NCI-H2081 treated with DMSO at 0.1 percent for 48 hours (cell line): ENCODE measurements at places on chromosomes 13 and 19.

DNA sequence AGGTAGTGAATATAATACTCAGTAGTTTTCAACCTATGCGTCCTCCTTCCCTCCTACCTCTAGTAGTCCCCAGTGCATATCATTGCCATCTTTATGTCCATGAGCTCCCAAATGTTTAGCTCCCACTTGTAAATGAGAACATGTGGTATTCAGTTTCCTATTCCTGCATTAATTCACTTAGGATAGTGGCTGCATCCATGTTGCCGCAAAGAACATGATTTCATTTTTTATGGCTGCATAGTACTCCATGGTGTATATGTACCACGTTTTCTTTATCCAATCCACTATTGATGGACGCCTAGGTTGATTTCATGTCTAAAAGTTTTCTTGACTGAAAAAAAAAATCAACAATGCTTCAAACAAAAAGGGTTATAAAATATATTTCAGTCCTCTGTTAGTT lies 303.4 kb upstream of the SGCG start:
- no peak for DNase-seq

- no peak for DNase-seq
These were observed 192.6 kb upstream of the UBL3 start for GRCh38 chr13:30042891-30043630.

- DNase-seq = no peak
These were observed 15.7 kb upstream of the ENOX1 start for GRCh38 chr13:43802511-43802910.

DNA sequence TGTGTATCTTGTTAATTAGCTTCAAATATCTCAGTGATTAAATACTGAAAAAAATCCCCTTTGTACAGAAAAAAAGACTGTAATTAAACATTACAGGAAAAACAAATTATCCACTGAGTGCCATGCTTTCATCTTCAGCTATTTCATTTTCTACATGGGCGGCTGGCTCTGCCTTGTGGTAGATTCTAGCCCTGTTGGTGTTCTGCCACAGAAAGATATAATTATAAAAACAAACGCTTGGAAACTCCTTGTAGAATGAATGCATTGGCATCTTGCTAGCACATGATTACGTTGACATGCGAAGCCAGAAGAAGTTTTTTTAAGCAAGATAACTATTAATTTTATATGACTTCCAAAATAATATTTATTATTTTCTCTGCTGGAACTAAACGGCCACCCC lies 496.8 kb downstream of the MYO16 start:
- no peak for DNase-seq

DNA sequence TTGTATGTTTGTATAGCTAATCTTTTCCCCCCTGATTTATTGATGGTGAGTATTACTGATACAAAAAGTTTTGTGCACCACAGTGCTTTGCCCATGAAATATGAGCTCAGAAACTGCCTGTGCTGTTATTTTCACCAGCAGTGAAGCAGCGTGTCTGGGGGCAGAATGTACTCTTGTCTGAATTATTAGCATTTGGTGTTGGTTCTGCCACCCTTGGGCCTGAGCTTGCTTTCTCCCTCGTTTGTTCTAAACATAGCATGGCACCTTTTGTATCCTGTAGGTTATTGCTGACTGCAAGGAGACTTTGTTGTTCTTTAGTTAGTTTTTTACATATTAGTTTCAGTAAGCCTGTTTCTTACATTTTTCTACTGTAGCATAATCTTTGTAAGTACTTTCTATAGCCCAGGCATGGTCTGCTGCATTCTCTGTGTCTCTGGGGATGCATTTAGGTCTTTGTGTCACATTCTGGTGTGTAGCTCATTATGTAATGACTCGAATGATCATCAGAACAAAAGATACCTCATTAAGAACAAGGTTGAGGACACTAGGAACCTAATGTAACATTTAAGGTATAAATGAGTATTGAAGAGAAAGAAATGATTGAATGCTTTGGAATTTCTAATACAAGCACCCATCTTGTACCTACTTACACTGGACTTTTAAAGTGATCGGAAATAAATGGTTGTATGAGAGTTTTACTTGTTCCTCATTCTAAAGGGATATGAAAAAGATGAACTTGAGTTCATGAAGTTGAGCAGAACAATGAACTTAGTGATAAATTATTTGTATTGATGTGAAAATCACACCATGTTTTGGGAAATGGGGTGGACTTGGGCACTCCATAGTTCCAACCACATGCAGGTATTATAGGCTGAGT lies 50.3 kb upstream of the GPI start:
- DNase-seq = no peak

- no peak for DNase-seq
These were observed 415.0 kb upstream of the SPRY2 start for GRCh38 chr13:80755910-80756309.

GRCh38 chr13:106197496-106197895 lies 338.0 kb downstream of the EFNB2 start:
- no peak for DNase-seq

DNA sequence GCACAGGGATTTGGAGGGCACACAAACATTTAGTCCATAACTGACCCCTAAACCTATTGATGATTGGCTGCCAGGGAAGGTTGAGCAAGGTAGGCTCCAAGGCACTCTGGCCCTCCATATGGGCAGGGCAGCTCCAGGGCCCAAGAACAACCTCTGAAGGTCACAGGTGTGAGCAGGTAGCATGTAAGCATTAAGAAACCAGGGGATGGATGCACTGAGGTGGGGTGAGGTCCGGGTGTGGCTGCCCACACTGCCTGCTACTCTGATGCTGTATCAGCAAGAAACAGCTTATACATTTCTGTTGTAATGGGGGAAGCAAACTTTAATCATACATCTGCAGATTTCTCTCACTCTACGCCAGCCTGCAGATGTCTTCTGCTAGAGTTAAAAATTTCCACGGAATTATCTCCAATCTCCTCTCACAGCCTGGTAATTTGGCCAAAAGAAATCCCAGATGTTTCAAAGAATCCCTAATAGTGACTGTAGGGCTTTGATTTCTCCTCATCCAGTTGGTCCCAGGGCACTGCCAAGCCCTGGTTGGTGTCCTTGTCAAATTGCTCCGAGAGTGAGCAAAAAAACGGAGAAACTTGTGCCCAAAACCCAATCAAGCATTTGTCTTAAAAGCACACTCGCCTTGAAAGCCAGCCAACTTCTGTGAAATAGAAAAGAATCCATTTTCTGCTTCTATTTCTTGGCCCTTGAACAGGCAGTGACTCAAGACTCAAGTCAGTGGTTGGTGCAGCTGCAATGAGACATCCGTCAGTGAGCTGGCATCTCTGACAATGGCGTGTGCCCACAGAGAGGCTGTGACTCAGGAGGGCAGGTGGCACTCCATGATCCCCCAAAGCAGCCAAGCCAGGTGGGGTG lies 72.5 kb upstream of the MRI1 start:
- no peak for DNase-seq

DNA sequence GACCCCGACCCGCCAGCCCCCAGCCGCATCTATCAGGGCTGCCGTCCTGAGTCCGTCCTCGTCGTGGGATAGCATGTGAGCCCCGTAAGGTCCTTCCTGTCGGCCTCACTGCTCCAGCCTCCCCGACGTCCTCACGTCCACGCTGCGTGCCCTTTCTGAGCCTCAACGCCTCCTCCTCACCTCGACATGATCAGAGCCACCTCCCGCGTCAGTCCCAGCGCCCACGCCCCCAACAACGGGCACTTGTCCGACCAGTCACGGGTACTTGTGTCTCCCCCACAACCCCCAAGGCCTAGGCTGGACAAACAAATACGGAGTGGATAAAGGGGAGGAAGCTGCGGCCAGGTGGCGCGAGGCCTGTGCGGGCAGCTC lies 665 bp downstream of the ZNF497 start:
- DNase-seq = no peak

- DNase-seq = no peak
These were observed 9.8 kb downstream of the KBTBD6 start for GRCh38 chr13:41122838-41123237.

DNA sequence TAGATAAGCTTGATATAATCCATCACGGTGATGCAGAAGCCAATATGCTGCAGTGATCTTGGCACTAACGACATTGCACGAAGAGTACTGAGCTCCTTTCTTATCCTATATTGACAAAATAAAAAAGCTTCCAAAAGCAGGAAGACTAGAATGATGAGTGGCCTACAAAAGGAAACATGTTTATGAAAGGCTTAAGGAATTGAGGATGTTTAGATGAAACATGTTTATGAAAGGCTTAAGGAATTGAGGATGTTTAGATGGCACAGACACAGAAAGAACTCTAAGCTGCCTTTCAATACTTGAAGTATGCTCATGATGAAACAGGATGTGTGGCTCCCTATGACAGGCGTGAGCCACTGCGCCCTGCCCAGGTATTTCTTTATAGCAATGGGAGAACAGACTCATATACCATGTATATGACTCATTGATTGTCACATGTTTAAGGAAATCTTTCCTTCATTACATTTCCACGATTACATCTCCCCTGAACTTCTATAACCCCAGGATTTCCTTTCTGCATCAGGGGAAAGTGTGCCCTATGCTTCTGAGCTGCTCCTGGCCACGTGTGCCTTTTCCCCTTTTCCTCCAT lies 690.8 kb upstream of the ARGLU1 start:
- no peak for DNase-seq

GRCh38 chr13:75129331-75129730 lies 352.6 kb downstream of the TBC1D4 start:
- no peak for DNase-seq

GRCh38 chr19:2042485-2043250 lies 8.4 kb downstream of the MKNK2 start:
- no peak for DNase-seq

DNA sequence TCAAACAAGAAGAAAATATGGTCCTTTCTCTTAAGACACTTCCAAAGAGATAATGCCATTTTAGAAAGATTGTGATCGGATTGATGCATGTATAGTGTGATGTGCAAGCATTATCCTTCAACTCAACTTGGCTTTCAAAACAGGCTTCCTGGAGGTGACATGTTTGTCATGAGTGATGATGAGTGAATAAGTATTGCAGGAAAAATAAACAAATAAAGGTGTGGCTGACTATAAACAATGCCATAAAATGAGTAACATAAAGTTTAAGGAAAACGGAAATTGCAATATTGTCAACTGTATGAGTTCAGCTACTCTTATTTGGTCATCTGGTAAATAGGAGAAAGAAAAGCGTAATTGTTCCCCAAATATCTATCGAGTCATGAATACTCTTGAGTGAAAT lies 1283.7 kb downstream of the PCDH9 start:
- no peak for DNase-seq

DNA sequence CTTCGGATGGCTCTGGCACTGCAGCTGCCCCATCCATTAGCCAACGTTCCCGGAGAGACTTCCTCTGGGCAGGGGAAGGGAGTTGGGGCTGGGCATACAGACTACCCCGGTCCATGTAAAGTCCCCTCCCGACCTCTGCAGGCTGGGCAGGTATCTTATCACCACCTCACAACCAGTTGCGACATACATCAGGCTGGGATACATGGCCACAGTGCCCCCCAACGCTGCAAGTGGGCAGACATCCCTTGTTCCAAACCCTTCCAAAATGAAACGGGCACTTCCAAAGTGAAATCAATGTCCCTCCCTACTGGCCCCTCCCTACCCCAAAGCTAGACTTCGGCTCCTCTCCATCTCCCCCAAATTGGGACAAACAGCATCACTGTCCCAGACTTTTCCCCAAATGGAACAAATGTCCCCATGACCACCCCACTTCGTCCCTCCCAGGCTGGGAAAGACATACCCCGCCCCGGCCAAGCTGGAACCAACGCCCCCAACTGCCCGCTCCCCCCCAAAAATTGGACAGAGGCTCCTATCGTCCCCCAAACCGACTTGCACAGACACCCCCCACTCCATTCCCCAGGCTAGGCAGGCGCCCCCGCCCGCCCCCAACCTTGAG lies 5.0 kb downstream of the PALM3 start:
- no peak for DNase-seq

DNA sequence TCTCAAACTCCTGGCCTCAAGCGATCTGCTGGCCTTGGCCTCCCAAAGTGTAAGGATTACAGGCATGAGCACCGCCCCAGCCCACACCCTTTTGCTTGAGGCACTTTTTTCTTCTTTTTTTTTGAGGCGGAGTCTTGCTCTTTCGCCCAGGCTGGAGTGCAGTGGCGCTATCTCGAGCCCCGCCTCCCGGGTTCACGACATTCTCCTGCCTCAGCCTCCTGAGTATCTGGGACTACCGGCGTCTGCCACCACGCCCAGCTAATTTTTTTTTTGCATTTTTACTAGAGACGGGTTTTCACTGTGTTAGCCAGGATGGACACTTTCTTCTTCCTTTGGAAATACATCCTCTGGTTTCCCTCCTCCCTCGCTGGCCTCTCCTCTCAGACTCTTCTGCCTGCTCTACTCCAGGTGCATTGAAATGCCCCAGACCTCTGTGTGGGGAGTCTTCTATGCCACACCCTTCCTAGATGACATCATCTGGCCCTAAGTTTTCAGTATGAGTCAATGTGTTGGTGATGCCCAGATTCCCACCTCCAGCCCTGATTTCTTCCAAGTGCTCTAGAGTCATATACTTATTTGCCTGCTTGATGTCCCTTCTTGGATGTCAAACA lies 20.7 kb upstream of the TPT1 start:
- DNase-seq = no peak

- DNase-seq = no peak
These were observed 89.1 kb downstream of the WASF3 start for GRCh38 chr13:26646603-26647002.

- DNase-seq = no peak
These were observed 726.2 kb downstream of the PCDH9 start for GRCh38 chr13:66503890-66504289.

DNA sequence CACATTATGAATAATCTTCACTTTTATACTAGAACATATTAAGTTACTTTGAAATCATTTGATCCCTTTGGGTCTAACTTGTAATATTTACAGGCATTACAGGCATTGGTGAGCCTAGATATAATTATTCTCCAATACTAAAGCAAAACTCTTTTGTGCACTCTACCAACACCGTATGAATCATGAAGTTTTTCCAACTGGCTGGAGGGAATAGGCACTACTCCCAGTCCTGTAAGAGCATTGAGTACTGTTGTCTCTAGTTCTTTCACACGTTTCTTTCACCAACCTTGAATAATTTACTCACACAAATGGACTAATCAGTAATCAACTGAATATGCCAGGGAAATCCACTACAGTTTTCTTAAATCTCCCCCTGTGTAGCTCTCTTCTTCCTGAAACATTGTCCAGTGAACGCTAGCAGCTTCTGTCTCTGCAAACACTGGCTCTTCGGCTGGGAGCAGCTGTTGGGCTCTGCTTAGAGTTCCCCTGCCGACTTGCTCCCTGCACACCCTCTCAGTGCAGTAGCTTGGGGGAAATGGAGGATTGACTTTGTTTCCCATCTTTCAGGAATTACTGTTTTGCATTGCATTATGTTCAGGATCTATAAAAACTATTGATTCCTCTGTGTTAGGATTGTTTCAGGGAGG lies 476.7 kb downstream of the RFC3 start:
- DNase-seq = no peak

GRCh38 chr19:53055117-53055516 lies 10.6 kb downstream of the ERVV-2 start:
- no peak for DNase-seq

GRCh38 chr19:2645826-2646225 lies 56.7 kb downstream of the GNG7 start:
- no peak for DNase-seq

DNA sequence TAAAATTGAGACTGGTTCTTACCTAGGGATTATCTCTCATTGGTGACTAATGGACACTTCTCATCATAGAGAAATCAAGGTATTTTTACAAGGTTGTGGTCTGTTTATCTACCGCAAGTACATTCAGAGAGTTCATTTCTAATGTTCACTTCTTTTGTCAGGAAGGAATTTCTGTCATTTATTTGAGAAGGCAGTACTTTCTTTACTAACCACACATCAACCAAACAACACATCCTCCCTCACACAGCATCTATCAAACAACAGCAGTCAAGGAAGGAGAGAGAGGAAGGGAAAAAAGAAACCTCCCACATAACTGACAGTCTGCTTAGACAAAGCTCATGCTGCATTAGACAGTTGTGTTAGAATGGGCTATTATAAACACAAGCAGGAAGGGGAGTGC lies 182.3 kb upstream of the KLF12 start:
- DNase-seq = no peak
